ENCODE measurements at places on chromosomes 6 and 20. TPM values are rescaled to one million over a fixed set of nuclear protein-coding genes. Genes with fewer than 3 reads are reported as not detected.
A peak's percentile ranks its signal among the peaks of the same experiment; 100 is the strongest.

DNA sequence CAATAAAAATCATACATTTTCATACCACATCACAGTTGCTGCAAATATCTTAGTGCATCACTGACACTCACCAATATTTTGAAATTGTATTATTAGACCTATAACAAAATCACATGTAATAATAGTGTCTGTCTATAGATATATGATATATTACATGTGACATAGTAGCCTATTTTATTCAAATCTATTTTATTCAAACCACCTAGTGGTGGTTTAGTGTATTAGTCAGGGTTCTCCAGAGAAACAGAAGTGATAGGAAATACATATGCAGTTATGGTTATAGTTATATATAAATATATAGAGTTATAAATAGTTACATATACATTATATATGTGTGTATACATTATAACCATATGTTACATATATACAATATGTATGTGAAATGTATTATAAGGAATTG, 366.5 kb upstream of the ARID1B start:
- H3K27me3 ChIP-seq: no peaks in the 10 kb centered on the region
- no peaks in the 10 kb centered on the region for H3K4me1 ChIP-seq
- H3K36me3 ChIP-seq: no peaks in the 10 kb centered on the region
- no peak overlapping the region for H3K4me3 ChIP-seq
- DNase-seq: no peak

GRCh38 chr20:33839591-33839990, 28.4 kb downstream of the CHMP4B start:
- no peak overlapping the region for H3K4me3 ChIP-seq
- H3K36me3 ChIP-seq: no peaks in the 10 kb centered on the region
- no peaks in the 10 kb centered on the region for H3K27me3 ChIP-seq
- H3K4me1 ChIP-seq: no peaks in the 10 kb centered on the region
- no peak for DNase-seq
- no peak overlapping the region for H3K27ac ChIP-seq

- no peak overlapping the region for H3K4me3 ChIP-seq
- no peak for DNase-seq
- no peaks in the 10 kb centered on the region for H3K4me1 ChIP-seq
- no peaks in the 10 kb centered on the region for H3K36me3 ChIP-seq
Measured at GRCh38 chr6:168097621-168098430, 18.8 kb upstream of the FRMD1 start.

Gene SRMS
- 3.2 TPM for total RNA-seq

- H3K4me1 ChIP-seq: peaks cover 53% of the 10 kb centered on the region
- no peak for DNase-seq
- no peak overlapping the region for H3K4me3 ChIP-seq
- peak overlapping the region; percentile 98 for H3K27ac ChIP-seq
- H3K36me3 ChIP-seq: no peaks in the 10 kb centered on the region
- H3K27me3 ChIP-seq: no peaks in the 10 kb centered on the region
Measured at GRCh38 chr6:26029857-26030653, 57.2 kb upstream of the HFE start.

GRCh38 chr6:160348223-160349019, at the start of gene SLC22A3:
TSS of gene SLC22A3 (plus strand) at chr6:160348378. CDS start at chr6:160348420, 42 bp downstream.
- no peak for DNase-seq
- no peak within 1 kb of the TSS for H3K27ac ChIP-seq
- H3K4me3 ChIP-seq: no peak within 1 kb of the TSS
- no peaks in the 10 kb centered on the region for H3K4me1 ChIP-seq

- H3K36me3 ChIP-seq: no peaks in the 10 kb centered on the region
- no peak for DNase-seq
- H3K4me1 ChIP-seq: no peaks in the 10 kb centered on the region
Measured at GRCh38 chr6:9316831-9317230, 881.5 kb upstream of the SLC35B3 start.

Gene HRH3
- not detected for total RNA-seq

- H3K4me1 ChIP-seq: peaks cover 3% of the 10 kb centered on the region
- H3K27me3 ChIP-seq: no peaks in the 10 kb centered on the region
- no peak overlapping the region for H3K27ac ChIP-seq
- no peaks in the 10 kb centered on the region for H3K36me3 ChIP-seq
- no peak for DNase-seq
- H3K4me3 ChIP-seq: no peak overlapping the region
Measured at GRCh38 chr20:44597516-44597915, 15.1 kb downstream of the PKIG start.

- no peaks in the 10 kb centered on the region for H3K36me3 ChIP-seq
- no peaks in the 10 kb centered on the region for H3K27me3 ChIP-seq
- no peak overlapping the region for H3K27ac ChIP-seq
- H3K4me3 ChIP-seq: no peak overlapping the region
- no peaks in the 10 kb centered on the region for H3K4me1 ChIP-seq
Measured at GRCh38 chr6:128899341-128900050, 16.6 kb downstream of the LAMA2 start.

GRCh38 chr6:113329942-113330635, 527.1 kb upstream of the MARCKS start:
- no peaks in the 10 kb centered on the region for H3K4me1 ChIP-seq
- H3K27me3 ChIP-seq: no peaks in the 10 kb centered on the region
- no peak for DNase-seq
- no peak overlapping the region for H3K27ac ChIP-seq
- no peak overlapping the region for H3K4me3 ChIP-seq

DNA sequence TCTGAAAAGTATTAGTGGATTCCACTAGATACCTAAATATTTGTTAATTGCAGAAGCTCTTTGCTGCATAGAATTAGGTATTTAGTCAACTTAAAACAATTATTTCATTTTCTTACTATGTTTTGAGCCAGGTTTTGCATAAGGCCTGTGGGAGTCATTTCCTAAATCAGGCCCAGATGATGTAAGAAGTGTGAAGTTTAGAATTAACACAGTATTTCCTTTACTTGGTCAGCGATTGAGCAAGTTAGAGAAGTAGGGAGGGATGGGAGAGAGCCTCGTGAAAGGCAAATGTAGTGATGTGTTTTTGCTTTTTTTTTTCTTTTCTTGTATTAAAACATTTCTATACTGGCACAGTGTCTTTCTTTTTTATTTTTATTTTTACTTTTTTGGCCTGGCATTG, 711.1 kb downstream of the HDGFL1 start:
- no peaks in the 10 kb centered on the region for H3K4me1 ChIP-seq
- DNase-seq: no peak
- no peaks in the 10 kb centered on the region for H3K36me3 ChIP-seq

Gene SLC22A1
- 0.86 TPM for total RNA-seq

Gene PSMB1
- 282 TPM for total RNA-seq

GRCh38 chr6:75770844-75771243, 21.8 kb downstream of the MYO6 start:
- H3K27me3 ChIP-seq: no peaks in the 10 kb centered on the region
- H3K36me3 ChIP-seq: no peaks in the 10 kb centered on the region
- DNase-seq: no peak

Gene NMBR
- total RNA-seq: not detected

Gene HCRTR2
- total RNA-seq: not detected

DNA sequence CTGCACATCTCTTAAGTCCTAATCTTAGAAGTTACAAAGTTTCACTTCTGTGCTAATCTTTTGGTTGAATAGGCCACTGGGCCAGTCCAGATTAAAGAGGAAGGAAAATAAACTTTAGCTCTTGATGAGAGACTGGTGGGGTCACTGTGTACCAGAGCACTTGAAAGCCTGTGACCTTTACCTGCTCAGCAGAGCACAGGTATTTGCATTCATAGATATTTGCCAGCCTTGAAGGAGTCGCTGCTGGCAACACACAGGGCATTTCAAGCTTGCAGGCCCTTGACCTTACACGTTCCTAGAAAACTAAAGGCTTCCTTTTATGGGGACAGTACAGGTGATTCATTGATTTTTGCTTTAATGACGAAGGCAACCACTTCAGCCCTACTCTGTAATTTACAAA, 108.4 kb upstream of the SLC22A23 start:
- no peak overlapping the region for H3K27ac ChIP-seq
- no peaks in the 10 kb centered on the region for H3K36me3 ChIP-seq
- no peak overlapping the region for H3K4me3 ChIP-seq
- H3K27me3 ChIP-seq: no peaks in the 10 kb centered on the region

Gene HLA-DMA
- 12.1 TPM for total RNA-seq

- no peaks in the 10 kb centered on the region for H3K27me3 ChIP-seq
- no peak overlapping the region for H3K4me3 ChIP-seq
- H3K4me1 ChIP-seq: no peaks in the 10 kb centered on the region
Measured at GRCh38 chr20:54649511-54649962, 174.1 kb downstream of the DOK5 start.

DNA sequence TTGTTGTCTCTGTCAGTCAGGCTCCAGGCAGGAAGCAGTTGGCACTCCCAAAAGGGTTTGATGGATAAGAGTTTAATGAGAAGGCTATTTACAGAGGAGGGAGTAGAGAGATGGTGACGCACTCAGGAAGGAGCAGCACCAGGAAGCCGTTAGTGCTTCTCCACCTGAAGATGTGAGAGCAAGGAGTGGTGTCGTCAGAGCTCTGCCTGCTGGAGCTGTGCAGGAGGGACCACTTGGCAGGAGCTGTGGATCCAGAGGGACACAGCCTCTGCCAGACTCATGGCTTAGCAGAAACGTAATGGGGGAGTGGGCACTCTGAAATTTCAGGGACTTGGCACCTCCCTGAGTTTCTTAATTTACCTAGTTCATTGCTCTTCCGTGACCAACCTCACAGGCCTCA, 16.8 kb downstream of the DAAM2 start:
- no peaks in the 10 kb centered on the region for H3K36me3 ChIP-seq
- DNase-seq: no peak
- H3K27me3 ChIP-seq: peaks cover 80% of the 10 kb centered on the region
- H3K4me1 ChIP-seq: no peaks in the 10 kb centered on the region
- H3K27ac ChIP-seq: no peak overlapping the region

- no peaks in the 10 kb centered on the region for H3K36me3 ChIP-seq
- peaks cover 17% of the 10 kb centered on the region for H3K4me1 ChIP-seq
- H3K27me3 ChIP-seq: no peaks in the 10 kb centered on the region
- no peak overlapping the region for H3K27ac ChIP-seq
Measured at GRCh38 chr6:80637312-80637711, 530.8 kb downstream of the BCKDHB start.

Gene ENPP5
- total RNA-seq: 4.5 TPM

Gene MYLK4
- 0.27 TPM for total RNA-seq

- no peaks in the 10 kb centered on the region for H3K36me3 ChIP-seq
- H3K27me3 ChIP-seq: no peaks in the 10 kb centered on the region
- H3K4me3 ChIP-seq: no peak overlapping the region
Measured at GRCh38 chr6:50990750-50991446, 172.2 kb downstream of the TFAP2B start.

DNA sequence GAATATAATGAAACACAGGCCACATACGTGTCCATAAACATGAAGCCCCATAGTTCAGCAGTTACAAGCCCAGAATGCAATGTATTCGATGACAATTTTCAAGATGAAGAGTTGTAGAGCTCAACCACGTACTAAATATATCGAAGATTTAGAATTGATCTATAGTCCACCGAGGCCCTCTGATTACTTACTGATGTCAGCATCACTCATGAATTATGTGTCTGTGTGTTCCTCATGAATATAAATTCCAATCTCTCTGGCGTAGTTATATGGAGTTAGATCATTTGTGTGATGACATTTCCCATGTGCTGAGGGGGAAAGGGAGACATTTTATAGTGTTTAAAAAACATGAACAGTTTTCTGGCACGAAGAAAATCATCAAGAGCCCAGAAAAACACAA, 97.5 kb downstream of the PFDN4 start:
- no peak for DNase-seq
- H3K36me3 ChIP-seq: no peaks in the 10 kb centered on the region
- H3K27me3 ChIP-seq: no peaks in the 10 kb centered on the region

DNA sequence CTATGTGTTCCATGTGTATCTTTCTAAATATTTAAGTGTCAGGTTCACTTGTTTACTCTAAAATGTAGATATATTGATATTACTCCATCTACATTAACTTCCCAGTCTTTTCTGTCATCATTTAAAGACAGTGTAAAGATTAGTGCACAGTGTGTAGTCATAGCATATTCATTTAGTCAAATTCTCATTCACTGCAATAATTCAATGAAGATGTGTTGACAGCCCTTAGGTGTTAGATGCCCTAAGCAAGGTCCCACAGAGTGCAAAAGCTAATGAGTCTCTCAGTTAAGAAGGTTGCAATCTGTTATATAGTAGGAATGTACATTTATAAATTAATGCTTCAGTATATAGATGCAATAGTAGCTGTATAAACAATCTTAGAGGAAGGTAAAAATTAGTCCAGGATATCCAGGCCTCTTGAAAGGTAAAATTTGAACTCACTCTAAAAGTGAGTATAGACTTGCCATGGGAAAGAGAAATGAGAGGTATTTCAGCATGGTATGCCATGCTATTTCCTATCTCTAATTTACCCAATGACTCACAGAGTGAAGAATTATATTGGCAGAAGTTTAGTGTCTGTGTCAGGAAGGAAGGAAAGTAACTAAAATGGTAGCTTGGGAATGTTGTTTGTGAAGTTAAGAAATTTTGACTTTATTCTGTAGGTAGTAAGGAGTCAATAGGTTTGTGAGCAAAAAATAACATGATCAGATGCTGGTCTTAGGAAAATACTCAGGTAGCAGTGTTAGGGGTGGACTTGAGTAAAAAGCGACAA, 969.9 kb upstream of the CITED2 start:
- no peak overlapping the region for H3K27ac ChIP-seq
- H3K27me3 ChIP-seq: no peaks in the 10 kb centered on the region
- H3K36me3 ChIP-seq: no peaks in the 10 kb centered on the region

GRCh38 chr6:158519761-158520160, 40.1 kb upstream of the TMEM181 start:
- no peak for DNase-seq
- H3K27me3 ChIP-seq: no peaks in the 10 kb centered on the region
- no peaks in the 10 kb centered on the region for H3K36me3 ChIP-seq
- H3K4me1 ChIP-seq: peaks cover 6% of the 10 kb centered on the region
- H3K27ac ChIP-seq: no peak overlapping the region

Gene RAMACL
- 0.15 TPM for total RNA-seq

Gene HLA-DQB1
- total RNA-seq: 2.1 TPM

Gene SSTR4
- total RNA-seq: not detected

- H3K4me3 ChIP-seq: no peak overlapping the region
- no peak overlapping the region for H3K27ac ChIP-seq
Measured at GRCh38 chr20:48538856-48539255, 288.9 kb downstream of the PREX1 start.

Gene CCN6
- total RNA-seq: not detected

- H3K36me3 ChIP-seq: no peaks in the 10 kb centered on the region
- DNase-seq: peak; percentile 78
- peak overlapping the region; percentile 92 for H3K27ac ChIP-seq
- no peaks in the 10 kb centered on the region for H3K27me3 ChIP-seq
- peaks cover 94% of the 10 kb centered on the region for H3K4me1 ChIP-seq
- H3K4me3 ChIP-seq: peak overlapping the region; percentile 51
Measured at GRCh38 chr20:47319517-47320252, 36.8 kb downstream of the ZMYND8 start.

Gene MLIP
- total RNA-seq: 0.59 TPM

Gene PDYN
- not detected for total RNA-seq

Gene MTFR2
- total RNA-seq: 13.2 TPM

DNA sequence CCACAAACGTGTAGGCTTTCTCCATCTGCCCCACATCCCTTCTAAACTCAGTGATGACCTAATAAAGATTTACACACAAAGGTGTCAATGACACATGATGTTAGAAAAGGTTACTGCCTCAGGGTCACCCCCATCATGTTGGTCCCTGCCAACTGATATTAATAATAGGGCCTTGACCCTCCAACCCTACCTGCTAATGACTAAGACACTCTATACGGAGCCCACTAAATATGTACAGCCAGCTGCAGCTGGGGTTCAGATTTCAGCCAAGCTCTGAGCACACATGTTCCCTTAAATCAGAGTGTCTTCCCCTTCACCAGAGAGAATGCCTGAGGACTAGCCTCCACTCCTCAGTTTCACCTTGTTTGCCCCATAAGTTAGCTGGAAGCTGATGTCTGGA, 67.4 kb upstream of the SNRPB2 start:
- H3K4me3 ChIP-seq: no peak overlapping the region
- H3K27me3 ChIP-seq: peaks cover 11% of the 10 kb centered on the region
- no peak overlapping the region for H3K27ac ChIP-seq
- no peaks in the 10 kb centered on the region for H3K36me3 ChIP-seq
- no peak for DNase-seq

Gene DOP1A
- total RNA-seq: 7.1 TPM

Gene SLC25A27
- total RNA-seq: 10.7 TPM

All from HCT116 (cell line).